ENCODE measurements at places on chromosomes 13 and 19.

DNA sequence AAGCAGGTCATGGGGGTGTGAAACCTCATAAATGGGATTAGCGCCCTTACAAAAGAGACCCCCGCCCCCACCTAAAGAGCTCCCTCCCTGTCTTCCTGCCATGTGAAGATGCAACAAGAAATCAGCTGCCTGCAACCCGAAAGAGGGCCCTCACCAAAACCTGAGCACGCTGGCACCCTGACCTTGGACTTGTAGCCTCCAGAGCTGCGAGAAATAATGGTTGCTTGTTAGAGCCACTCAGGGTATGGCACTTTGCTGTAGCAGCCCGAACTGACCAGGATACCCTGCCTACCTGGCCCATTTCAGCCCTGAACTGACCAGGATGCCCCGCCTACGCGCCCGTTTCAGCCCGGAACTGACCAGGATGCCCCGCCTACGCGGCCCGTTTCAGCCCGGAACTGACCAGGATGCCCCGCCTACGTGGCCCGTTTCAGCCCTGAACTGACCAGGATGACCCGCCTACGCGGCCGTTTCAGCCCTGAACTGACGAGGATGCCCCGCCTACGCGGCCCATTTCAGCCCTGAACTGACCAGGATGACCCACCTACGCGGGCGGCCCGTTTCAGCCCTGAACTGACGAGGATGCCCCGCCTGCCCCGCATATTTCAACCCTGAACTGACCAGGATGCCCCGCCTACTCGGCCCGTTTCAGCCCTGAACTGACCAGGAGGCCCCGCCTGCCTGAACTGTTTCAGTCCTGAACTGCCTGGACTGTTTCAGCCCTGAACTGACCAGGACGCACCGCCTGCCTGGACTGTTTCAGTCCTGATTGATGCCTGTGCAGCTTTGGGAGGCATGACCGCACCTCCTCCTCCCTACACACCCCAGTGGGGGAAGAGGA is 120.0 kb downstream of the UQCRFS1 start:
- no peak for DNase-seq

DNA sequence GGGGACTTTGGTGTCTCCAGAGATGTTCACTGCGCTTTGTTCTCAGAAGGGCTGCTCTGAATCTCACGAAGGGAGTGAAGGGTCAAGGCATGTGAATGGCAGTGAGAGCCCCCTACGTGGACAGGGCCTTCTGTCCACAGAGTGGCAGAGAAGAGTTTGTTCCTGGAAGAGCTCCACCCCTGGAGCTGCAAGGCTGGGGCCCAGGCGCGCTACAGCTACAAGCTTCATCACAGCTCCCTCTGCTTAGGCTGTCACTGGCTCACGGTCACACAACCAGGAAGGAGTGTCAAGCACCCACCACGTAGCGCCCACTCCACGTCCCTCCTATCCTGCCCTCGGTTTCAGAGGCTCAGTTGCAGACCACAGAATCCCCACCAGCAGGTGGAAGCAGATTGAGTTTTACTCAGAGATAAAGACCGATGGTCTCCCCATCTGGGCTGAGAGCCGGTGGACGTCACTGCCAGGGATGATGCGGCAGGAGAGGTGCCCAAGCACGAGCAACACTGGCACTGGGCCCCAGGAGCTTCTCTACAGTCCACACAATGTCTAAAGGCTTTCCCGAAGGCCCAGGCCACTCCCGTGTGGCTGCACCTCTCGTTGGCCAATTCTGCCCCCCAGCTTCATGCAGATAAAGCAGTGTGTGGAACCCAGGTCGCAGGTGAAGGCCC is 23.0 kb upstream of the TFDP1 start:
- DNase-seq: no peak

GRCh38 chr13:75165543-75166230 is 316.3 kb downstream of the TBC1D4 start:
- no peak for DNase-seq

- DNase-seq: no peak
Measured at GRCh38 chr13:22497991-22498780, 682.6 kb upstream of the SGCG start.

DNA sequence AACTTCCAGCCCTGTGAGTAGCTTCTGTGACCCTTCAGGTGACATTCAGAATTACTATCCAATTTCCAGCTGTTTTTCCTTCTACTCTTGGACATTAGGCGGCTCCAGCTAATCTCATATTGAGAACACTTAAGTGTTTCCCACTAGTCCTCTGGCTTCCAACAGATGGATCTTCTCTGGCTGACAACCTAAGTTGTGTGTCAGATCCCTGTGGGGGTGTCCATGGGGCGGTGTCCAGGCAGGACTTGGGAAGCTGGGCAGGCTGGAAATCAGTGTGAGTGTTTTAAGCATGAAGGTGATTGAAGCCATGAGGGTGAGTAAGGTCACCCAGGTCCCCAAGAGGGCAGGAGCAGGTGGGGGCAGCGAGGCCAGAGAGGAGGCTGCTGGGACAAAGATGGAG is 10.1 kb downstream of the CNOT3 start:
- DNase-seq: no peak

GRCh38 chr13:43725460-43725859 is 61.3 kb downstream of the ENOX1 start:
- no peak for DNase-seq

GRCh38 chr13:61136093-61136492 is 279.6 kb downstream of the PCDH20 start:
- no peak for DNase-seq

- DNase-seq: no peak
Measured at GRCh38 chr13:111241006-111241755, 79.3 kb upstream of the TEX29 start.

DNA sequence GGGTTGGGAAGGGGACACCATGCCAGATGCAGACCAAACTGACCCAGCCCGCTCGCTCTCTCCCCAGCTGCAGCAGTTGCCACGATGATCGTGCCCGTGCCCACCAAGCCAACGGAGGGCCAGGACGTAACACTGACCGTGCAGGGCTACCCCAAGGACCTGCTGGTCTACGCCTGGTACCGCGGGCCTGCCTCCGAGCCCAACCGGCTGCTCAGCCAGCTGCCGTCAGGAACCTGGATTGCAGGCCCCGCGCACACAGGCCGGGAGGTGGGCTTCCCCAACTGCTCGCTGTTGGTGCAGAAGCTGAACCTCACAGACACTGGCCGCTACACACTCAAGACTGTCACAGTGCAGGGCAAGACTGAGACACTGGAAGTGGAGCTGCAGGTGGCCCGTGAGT is 8.8 kb downstream of the CEACAM16 start:
- no peak for DNase-seq

- DNase-seq: no peak
Measured at GRCh38 chr13:90882551-90882950, 464.9 kb upstream of the MIR17HG start.

- no peak for DNase-seq
Measured at GRCh38 chr13:113448885-113449692, 4.2 kb downstream of the ADPRHL1 start.

- DNase-seq: no peak
Measured at GRCh38 chr13:93039131-93039530, 187.5 kb upstream of the GPC6 start.

GRCh38 chr13:43357564-43357963 is 334.2 kb downstream of the DNAJC15 start:
- DNase-seq: no peak

GRCh38 chr13:99043831-99044231 is 66.0 kb upstream of the DOCK9 start:
- no peak for DNase-seq

DNA sequence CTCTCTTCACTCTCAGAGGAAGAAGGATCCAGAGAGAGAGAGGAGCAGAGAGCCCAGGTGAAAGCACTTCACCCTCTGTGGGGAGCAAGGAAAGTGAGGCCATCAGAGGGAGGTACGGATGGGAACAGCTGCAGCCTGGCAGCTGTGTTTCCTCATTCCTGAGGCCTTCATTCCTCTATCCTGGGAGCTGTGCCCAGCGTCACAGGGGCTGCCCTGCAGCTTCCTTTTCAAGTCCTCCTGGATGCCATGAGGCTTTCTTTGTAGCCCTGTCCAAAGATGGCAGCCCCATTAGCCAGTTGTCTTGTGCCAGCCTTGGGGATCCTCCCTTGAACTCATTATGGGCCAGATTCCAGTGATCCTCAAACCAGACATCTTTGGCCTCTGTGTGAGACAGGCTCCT is 76.8 kb upstream of the PCDH8 start:
- DNase-seq: no peak

DNA sequence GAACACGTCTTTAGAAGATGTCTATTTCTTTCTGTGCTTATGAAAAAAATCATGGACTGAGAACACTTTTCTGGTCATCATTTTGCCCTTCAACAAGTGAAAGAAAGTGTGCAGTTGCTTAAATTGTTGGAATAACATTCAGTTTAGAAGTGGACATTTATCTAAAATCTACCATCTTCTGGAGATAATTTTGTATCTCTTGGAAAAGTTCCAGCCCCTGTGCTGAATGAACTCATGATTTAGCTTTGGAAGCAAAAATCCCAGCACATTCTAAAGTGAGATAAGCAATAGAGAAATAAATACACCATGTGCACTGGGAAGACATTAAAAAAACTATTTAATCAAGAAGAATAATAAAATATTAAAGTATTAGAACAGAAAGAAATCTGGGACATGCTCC is 1420.8 kb upstream of the SLC10A2 start:
- DNase-seq: no peak

- no peak for DNase-seq
Measured at GRCh38 chr13:28349371-28349770, 145.6 kb downstream of the FLT1 start.

GRCh38 chr19:46295401-46296201 is 1.2 kb upstream of the HIF3A start:
- DNase-seq: no peak

GRCh38 chr13:102913914-102914313 is 68.1 kb downstream of the ERCC5 start:
- no peak for DNase-seq

DNA sequence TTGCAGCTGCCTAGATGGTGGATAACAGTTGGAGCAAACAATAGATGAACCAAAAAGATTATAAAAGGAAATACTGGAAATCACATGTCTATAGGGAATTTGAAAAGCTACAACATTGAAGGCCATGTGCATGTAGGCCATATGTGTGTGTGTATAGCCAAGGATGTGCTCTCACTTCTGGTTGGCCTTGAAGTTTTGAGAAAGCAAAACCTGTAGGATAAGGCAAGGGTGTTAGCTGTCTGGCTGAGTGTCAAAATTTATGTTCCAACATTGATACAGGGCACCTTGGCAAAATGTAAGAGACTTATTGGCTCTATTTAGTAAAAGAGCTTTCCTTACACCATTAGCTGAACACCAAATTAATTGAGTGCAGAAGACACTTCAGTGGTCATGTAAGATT is 1723.6 kb upstream of the PCDH20 start:
- no peak for DNase-seq

GRCh38 chr19:44585371-44586133 is 27.8 kb upstream of the IGSF23 start:
- DNase-seq: no peak

DNA sequence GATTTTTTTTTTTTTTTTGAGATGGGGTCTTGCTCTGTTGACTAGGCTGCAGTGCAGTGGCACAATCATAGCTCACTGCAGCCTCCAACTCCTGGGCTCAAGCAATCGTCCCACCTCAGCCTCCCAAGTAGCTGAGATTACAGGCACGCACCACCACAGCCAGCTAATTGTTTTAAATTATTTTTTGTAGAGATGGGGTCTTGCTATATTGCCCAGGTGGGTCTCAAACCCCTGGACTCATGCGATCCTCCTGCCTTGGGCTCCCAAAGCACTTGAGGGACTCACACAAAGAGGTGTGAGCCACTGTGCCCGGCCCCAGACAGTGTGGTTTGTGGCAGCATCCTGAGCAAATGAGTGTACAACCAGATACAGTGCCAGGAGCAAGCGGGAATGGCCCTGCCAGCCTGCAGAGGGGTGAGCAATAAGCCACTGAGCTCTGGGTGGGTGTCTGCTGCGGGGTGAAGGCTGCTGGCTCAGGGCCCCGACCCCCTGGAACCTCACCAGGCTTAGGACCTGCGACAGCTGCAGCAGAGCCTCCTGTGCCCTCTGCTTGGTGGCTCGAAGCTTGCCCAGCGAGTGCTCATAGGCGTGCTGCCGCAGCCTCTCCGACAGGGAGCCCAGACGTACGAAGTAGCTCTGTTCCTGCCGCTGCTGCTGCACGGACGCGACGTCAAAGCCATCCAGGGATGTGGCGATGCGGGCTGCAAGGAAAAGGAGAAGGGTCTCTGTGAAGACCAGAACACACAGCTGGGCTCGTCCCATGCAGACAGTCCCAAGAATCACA is 15.9 kb upstream of the TICAM1 start:
- no peak for DNase-seq

GRCh38 chr19:3243819-3244700 is 19.6 kb downstream of the CELF5 start:
- DNase-seq: no peak

GRCh38 chr19:728011-728410 is 19.3 kb downstream of the PALM start:
- DNase-seq: no peak

GRCh38 chr13:80141123-80141849 is 199.6 kb downstream of the SPRY2 start:
- no peak for DNase-seq

DNA sequence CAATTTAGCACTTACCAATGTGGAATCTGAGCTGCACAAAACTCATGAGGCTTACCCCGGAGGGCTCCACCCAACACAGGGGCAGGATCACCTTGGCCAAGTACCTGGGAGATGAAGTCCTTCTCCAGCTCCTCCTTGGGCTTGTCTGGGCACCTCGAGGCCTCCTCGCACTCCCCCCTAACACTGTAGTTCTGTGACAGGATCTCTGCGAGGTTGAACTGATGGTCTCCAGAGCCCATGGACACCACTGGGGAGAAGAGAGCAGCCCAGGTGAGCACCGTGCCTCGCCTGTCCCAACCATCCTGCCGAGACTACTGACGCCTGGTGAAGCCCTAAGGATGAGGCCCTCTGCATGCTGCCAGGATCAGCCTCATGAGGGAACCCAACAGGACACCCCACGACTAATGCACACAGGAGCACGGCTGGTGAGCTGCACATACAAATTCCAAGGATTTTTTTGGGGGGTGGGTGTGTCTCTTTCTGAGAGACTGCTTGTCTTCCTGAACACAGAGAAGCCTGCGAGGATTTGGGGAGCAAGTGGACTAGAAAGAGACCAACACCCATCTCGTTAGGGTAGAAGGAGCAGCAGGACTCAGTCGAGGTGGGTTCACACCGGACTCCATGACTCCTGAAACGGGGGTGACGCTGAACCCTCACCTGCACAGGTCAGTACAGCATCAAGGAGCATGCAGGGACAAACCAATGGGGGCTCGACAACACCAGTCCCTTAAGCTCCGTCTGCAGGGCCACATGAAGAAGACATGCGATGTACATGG is 10.1 kb downstream of the MIER2 start:
- no peak for DNase-seq

- DNase-seq: no peak
Measured at GRCh38 chr13:29922896-29923295, 72.5 kb upstream of the UBL3 start.

All from stimulated activated CD4-positive, alpha-beta T cell treated with anti-CD3 and anti-CD28 coated beads, TNF-alpha, amount 100 ng/mL, for 48 hours (primary cell).